ENCODE measurements at places on chromosomes 11 and 22. TPM values are rescaled to one million over a fixed set of nuclear protein-coding genes. Genes with fewer than 3 reads are reported as not detected.
A peak's percentile ranks its signal among the peaks of the same experiment; 100 is the strongest.

MOV10L1 gene
- total RNA-seq = 1.4 TPM

RCOR2 gene
- 2.6 TPM for total RNA-seq

GRCh38 chr11:46075928-46076327 lies 45.3 kb downstream of the PHF21A start:
- no peaks in the 10 kb centered on the region for H3K4me1 ChIP-seq
- no peak overlapping the region for H3K4me3 ChIP-seq
- no peaks in the 10 kb centered on the region for H3K27me3 ChIP-seq
- peaks cover 34% of the 10 kb centered on the region for H3K36me3 ChIP-seq

POTEH gene
- not detected for total RNA-seq

PEX16 gene
- 24.5 TPM for total RNA-seq

DNA sequence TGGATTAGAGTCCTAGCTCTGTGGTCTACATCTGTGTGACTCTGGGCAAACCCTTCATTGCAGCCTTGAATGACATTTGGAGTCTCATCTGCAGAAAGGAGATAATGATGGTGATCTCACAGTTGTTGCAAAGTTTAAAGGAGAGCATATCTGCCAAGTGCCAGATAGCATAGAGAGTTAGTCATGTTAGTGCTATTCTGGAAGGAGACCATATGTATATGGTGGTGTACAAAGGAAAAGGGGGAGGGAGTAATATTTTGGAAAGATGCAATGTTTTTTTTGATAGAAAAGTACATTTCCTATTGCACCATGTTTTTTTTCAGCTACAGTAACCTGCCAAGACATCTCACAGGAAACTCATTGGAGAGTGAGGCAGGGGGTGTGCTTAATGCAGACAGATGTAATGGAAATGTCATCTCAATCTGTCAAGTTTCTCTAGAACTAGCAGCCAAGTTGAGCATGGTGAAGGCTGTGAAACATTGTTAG lies 92.1 kb upstream of the NARS2 start:
- peaks cover 58% of the 10 kb centered on the region for H3K4me1 ChIP-seq
- peaks cover 29% of the 10 kb centered on the region for H3K36me3 ChIP-seq
- no peak overlapping the region for H3K4me3 ChIP-seq
- peak overlapping the region; percentile 80 for H3K27ac ChIP-seq
- DNase-seq = no peak

DNA sequence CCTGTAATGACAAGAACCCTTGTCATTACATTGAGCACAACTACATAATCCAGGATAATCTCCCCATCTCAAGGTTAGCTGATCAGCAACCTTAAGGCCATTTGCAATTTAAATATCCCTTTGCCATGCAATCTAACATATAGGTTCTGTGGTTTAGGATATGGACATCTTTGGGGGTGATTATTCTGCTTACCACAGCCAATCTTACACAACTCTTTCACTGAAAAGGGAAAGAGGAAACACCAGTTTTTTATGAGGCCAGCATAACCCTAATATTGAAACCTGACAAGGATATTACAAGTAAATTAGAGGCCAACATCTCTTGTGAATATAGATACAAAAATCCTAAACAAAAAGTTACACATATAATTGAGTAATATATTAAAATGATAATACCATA lies 78.5 kb downstream of the CYP2R1 start:
- H3K27ac ChIP-seq = no peak overlapping the region
- H3K4me1 ChIP-seq = no peaks in the 10 kb centered on the region
- DNase-seq = no peak
- no peaks in the 10 kb centered on the region for H3K36me3 ChIP-seq

GRCh38 chr22:27580311-27580897 lies 221.2 kb downstream of the MN1 start:
- no peaks in the 10 kb centered on the region for H3K27me3 ChIP-seq
- H3K27ac ChIP-seq = no peak overlapping the region
- no peaks in the 10 kb centered on the region for H3K36me3 ChIP-seq
- DNase-seq = no peak
- no peak overlapping the region for H3K4me3 ChIP-seq
- peaks cover 30% of the 10 kb centered on the region for H3K4me1 ChIP-seq

DNA sequence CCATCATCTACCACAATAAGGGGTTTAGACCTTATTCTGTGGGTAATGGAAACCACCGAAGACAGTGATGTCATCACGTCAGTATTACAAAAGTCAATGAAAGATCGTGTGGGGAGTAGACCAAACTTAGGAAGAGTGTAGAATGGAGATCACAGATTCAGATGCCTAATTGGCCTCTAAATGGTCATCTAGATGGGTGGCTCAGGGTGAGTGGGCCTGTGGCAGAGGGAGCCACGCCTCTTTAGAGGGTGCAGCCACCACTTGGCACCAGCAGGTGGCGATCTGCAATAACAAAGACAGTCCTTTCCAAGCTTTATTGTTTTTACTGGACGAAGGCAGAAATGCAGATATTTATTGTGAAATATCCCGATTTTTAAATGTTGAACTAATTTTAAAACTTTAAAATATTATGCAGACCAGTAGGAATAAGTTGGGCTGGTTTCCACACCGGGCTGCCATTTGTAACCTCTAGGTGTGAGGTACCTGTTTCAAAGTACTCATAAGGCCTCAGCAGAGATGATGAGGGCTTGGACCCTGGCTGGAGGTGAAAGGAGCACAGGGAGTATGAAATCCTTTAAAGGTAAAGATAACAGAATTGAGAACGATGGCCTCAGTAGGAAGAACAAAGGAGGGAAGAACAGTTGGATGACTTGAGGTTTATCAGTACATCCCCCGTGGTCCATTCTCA lies 222.0 kb downstream of the DBX1 start:
- DNase-seq = no peak
- H3K36me3 ChIP-seq = peaks cover 10% of the 10 kb centered on the region
- H3K27ac ChIP-seq = no peak overlapping the region
- H3K4me1 ChIP-seq = peaks cover 21% of the 10 kb centered on the region
- H3K4me3 ChIP-seq = no peak overlapping the region
- no peaks in the 10 kb centered on the region for H3K27me3 ChIP-seq

DNA sequence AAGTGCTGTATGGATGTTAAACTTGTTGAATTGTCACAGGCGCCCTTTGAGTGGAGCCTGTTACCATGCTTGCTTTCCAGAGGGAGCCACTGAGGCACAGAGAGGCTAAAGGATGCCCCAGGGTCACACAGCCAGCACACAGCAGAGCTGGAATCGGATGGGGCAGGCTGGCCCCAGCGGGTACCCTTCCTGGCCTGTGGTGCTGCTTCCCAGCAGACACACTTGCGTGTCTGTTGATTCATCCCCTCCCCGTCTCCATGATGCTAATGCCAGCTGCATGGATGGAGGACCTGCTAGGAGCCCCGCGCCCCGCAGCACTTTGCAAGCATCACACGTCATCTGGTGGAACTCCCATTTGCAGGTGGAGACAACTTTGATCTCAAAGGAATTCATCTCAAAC lies 52.4 kb upstream of the SHISAL1 start:
- no peak overlapping the region for H3K27ac ChIP-seq
- no peak overlapping the region for H3K4me3 ChIP-seq
- H3K27me3 ChIP-seq = peaks cover 5% of the 10 kb centered on the region
- no peak for DNase-seq
- H3K36me3 ChIP-seq = no peaks in the 10 kb centered on the region

DNA sequence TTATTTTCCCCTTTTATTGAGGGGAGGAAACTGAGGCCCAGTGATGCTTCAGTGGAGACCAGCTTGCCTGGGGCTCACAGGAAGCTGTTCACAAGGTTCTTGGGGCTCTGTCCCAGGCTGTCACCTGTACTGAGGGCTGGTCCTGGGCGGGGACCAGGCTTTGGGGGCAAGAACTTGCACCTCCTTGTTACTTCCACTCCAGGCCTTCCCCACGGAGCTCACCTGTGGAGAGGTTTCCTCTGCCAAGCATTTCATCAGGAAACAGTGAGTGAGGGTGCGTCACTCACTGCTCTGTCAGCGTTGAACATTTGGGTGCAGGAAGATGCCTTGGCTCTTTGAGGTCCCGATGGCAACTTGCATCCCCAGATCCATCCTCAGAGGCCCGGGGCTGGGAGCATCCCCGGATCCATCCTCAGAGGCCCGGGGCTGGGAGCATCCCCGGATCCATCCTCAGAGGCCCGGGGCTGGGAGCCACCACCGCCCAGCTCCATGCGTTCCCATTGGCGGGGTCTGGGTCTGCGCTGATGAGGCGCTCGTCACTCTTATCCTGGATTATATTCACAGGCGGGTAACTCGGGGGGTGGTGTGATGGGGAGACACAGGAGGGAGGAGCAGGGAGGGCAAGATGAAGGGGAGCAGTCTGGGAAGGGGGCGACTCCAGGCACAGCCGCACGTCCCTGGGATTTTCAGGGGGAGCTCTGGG lies 1.4 kb upstream of the SMIM38 start:
- DNase-seq = no peak
- peaks cover 3% of the 10 kb centered on the region for H3K36me3 ChIP-seq
- no peaks in the 10 kb centered on the region for H3K27me3 ChIP-seq
- H3K27ac ChIP-seq = no peak overlapping the region

DNA sequence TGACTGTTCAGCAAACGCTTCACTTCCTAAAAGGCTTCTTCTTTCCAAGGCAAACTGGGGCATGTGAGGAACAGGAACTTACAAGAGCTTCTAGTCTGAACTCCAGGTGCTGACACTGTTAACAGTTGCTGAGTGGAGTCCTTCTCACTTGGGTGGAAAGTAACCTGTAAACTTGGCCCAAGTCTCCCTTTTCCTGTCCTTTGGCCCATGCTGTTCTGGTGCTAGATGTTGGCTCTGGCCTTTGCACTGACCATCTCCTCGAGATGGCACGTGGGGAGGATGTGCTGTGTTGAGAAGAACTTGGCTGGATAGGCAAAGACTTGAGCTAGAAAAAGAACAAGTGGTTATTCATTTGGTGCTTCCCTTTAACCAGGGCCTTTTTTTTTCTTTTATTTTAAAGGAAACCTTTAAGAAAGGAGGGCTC lies 53.6 kb downstream of the PTPRJ start:
- DNase-seq = no peak
- H3K4me1 ChIP-seq = peaks cover 43% of the 10 kb centered on the region
- no peak overlapping the region for H3K4me3 ChIP-seq
- H3K27me3 ChIP-seq = no peaks in the 10 kb centered on the region
- no peak overlapping the region for H3K27ac ChIP-seq

GRCh38 chr11:133541021-133541719 lies 8.9 kb upstream of the OPCML start:
- no peak for DNase-seq
- H3K27ac ChIP-seq = no peak overlapping the region
- no peaks in the 10 kb centered on the region for H3K36me3 ChIP-seq
- H3K4me3 ChIP-seq = no peak overlapping the region
- H3K27me3 ChIP-seq = no peaks in the 10 kb centered on the region
- H3K4me1 ChIP-seq = no peaks in the 10 kb centered on the region

HORMAD2 gene
- total RNA-seq = not detected

DNA sequence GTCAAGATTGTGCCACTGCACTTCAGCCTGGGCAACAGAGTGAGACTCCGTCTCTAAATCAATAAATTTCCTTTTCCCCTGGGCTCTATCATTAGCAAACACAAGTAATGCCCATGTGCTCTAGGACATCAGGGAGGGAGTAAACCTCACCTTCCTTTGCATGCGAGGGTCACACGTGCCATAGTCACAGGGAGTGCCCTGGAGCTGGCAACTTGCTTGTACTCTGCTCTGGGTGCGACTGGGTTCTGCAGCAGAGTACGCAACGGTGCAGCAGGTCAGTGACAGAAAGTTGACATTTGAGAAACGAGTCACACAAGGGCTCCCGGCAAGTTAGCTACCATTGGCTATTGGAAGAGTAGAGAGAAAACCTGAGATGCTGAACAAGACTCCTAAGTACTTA lies 32.6 kb upstream of the CHKA start:
- H3K4me3 ChIP-seq = no peak overlapping the region
- peaks cover 2% of the 10 kb centered on the region for H3K4me1 ChIP-seq

GRCh38 chr11:2898366-2899079 lies 12.9 kb upstream of the CDKN1C start:
- peaks cover 46% of the 10 kb centered on the region for H3K4me1 ChIP-seq
- peak overlapping the region; percentile 19 for H3K4me3 ChIP-seq
- H3K27me3 ChIP-seq = no peaks in the 10 kb centered on the region
- H3K27ac ChIP-seq = peak overlapping the region; percentile 88
- no peak for DNase-seq

ATP5MG gene
- total RNA-seq = 171 TPM

SNX32 gene
- 4.1 TPM for total RNA-seq

DNA sequence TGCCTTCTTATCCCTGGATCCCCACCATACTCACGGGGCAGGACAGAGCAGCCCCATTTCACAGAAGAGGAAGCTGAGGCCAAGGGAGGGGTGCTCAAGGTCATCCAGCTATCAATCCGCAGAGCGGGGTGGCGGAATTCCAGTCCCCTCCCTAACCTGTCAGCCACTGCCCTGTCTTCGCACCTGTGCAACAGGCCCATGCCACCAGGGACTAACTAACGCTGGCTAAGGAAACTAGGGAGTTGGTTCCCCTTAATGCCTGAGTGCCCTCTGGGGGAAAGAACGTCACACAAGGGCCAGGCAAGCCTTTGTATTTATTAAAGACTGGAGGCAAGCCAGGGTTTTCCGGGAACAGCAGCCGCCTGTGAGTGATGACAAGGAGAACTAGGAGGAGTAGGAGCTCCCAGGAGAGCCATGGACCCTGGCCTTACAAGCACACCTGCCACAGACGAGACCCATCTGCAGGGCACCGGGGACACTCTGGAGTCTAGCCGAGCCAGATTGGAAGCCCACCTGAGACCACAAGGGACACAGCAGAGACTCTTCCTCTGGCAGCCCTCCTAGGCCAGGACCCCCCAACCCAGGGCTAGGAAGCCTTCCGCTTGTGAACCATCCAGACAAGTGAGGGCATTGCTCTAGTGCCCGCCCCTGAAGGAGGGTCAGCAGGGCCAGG lies 64.4 kb downstream of the MYH9 start:
- no peaks in the 10 kb centered on the region for H3K27me3 ChIP-seq
- peaks cover 45% of the 10 kb centered on the region for H3K36me3 ChIP-seq
- H3K27ac ChIP-seq = peak overlapping the region; percentile 100
- DNase-seq = no peak
- H3K4me1 ChIP-seq = peaks cover 60% of the 10 kb centered on the region
- H3K4me3 ChIP-seq = no peak overlapping the region

NUMA1 gene
- 238 TPM for total RNA-seq

- H3K27me3 ChIP-seq = peaks cover 34% of the 10 kb centered on the region
- no peak overlapping the region for H3K27ac ChIP-seq
- H3K36me3 ChIP-seq = no peaks in the 10 kb centered on the region
- no peaks in the 10 kb centered on the region for H3K4me1 ChIP-seq
These were observed 40.3 kb upstream of the E2F8 start for GRCh38 chr11:19281041-19281440.

DNA sequence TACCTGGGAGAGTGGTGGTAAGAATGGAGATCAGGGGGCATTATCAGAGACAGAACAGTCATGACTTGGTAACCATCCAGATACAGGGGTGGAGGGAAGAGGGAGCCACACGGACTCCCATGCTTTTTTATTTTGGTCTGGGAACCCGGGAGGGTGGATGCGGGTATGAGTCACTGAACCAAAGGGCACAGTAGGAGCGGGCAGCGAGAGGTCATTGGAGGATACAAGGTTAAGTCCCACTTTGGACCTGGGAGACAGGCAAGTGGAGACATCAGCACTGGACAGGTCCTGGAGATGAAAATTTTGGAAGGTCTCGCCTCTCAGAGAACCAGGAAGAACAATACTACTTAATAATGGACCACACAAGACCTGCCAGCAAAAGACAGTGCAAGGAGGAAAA lies 6.7 kb downstream of the HDHD5 start:
- H3K4me1 ChIP-seq = peaks cover 14% of the 10 kb centered on the region
- no peak overlapping the region for H3K27ac ChIP-seq
- H3K36me3 ChIP-seq = no peaks in the 10 kb centered on the region
- no peak overlapping the region for H3K4me3 ChIP-seq
- DNase-seq = no peak
- H3K27me3 ChIP-seq = no peaks in the 10 kb centered on the region

CDKN1C gene
- 19.2 TPM for total RNA-seq
